ENCODE measurements at places on chromosomes 13 and 19. TPM values are rescaled to one million over a fixed set of nuclear protein-coding genes. Genes with fewer than 3 reads are reported as not detected.

DNA sequence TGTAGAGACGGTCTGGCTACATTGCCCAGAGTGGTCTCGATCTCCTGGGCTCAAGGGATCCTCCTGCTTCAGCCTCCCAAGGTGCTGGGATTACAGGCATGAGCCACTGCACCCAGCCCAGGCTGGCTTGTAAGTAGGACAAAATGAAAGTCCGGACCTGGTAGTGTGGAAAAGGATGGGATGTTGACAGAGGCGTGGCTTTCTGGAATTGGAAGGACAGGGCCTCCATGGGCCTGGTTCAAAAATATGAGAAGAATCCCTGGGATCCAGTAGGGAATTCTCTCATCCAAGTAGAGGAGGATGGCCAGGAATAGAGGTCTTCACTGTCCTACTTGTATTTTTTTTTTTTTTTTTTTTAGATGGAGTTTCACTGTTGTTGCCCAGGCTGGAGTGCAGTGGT is 64.9 kb downstream of the TRPM4 start:
- no peak overlapping the region for H3K27ac ChIP-seq
- H3K27me3 ChIP-seq: no peaks in the 10 kb centered on the region
- no peaks in the 10 kb centered on the region for H3K36me3 ChIP-seq
- DNase-seq: no peak
- no peak overlapping the region for H3K4me3 ChIP-seq

- no peak for DNase-seq
- no peaks in the 10 kb centered on the region for H3K27me3 ChIP-seq
- no peak overlapping the region for H3K4me3 ChIP-seq
- H3K36me3 ChIP-seq: peaks cover 8% of the 10 kb centered on the region
Observed at GRCh38 chr19:6232601-6233055, 47.1 kb downstream of the MLLT1 start.

- no peaks in the 10 kb centered on the region for H3K4me1 ChIP-seq
- no peak overlapping the region for H3K4me3 ChIP-seq
- no peak overlapping the region for H3K27ac ChIP-seq
- no peaks in the 10 kb centered on the region for H3K36me3 ChIP-seq
Observed at GRCh38 chr13:32019612-32020233, 11.9 kb upstream of the FRY start.

DNA sequence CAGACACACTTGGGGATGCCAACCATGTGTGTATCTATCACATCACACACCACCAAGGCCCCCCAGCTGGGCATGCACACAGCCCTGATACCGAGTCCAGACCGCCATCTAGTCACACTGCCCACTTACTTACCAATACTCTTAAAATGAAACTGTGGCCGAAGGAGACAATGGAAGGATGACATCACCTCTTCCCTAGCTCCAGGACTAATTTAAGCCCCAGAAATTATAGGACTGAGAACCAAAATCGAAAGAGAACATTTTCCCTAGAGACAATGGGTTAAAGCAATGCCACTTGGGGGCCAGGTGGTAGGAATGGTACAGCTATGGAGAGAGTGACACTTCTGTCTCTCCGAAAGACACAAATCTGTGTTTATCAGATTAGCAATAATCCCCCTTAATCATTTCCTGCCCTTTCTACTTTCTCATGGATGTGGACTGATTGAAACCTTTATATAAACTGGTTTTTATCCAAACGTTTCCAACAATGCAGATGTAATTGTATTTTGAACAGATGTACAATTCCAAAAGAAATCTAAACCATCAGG is 663 bp upstream of the GGACT start:
- H3K4me3 ChIP-seq: no peak overlapping the region
- H3K27ac ChIP-seq: no peak overlapping the region
- no peak for DNase-seq
- H3K36me3 ChIP-seq: no peaks in the 10 kb centered on the region
- H3K4me1 ChIP-seq: no peaks in the 10 kb centered on the region
- H3K27me3 ChIP-seq: no peaks in the 10 kb centered on the region

The KCNJ14 gene
- total RNA-seq: 0.88 TPM

DNA sequence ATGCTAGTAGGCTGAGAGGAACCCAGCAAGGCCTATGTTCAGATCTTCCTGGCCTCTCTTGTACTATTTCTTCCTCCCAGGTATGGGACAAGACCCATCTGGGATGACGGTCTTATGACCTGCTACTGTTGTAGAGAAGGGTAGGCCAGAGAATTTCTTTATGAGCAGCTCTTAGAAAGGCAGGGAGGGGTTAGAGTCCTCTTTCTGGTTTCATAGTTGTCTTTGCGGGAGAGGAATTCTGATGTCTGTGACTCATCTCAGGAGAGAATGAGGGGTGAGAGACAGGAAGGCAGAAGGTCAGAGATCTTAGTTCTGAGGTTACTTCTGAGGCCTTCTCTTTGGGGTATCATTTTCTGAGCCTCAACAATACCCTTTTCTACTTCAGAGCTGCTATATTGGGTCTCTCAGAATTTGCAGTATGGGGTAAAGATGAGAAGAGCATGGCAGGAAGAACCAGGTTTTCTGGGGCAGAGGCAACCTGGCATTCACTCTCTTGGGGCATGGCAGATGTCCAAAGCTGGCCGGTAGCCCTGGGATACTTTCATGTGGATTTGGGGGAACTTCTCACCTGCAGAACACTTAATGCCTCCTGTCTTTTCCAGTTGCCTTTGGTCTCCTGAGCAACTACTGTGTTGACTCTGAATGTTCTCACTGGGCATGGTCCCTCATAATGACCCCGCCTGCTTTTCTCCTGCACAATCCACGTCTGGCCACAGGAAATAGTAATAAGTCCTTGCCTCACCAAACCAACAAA is 154.4 kb downstream of the GGACT start:
- no peaks in the 10 kb centered on the region for H3K36me3 ChIP-seq
- H3K4me3 ChIP-seq: no peak overlapping the region
- no peaks in the 10 kb centered on the region for H3K27me3 ChIP-seq
- DNase-seq: no peak
- no peak overlapping the region for H3K27ac ChIP-seq

GRCh38 chr13:36570489-36570888 is 103.3 kb upstream of the SERTM1 start:
- H3K4me3 ChIP-seq: no peak overlapping the region
- no peaks in the 10 kb centered on the region for H3K4me1 ChIP-seq
- DNase-seq: no peak
- H3K27me3 ChIP-seq: no peaks in the 10 kb centered on the region
- no peak overlapping the region for H3K27ac ChIP-seq

- H3K36me3 ChIP-seq: no peaks in the 10 kb centered on the region
- H3K4me1 ChIP-seq: no peaks in the 10 kb centered on the region
- H3K4me3 ChIP-seq: no peak overlapping the region
- no peak overlapping the region for H3K27ac ChIP-seq
- no peak for DNase-seq
Observed at GRCh38 chr13:100290165-100290801, 201.4 kb downstream of the PCCA start.

The FCAR gene
- total RNA-seq: not detected

DNA sequence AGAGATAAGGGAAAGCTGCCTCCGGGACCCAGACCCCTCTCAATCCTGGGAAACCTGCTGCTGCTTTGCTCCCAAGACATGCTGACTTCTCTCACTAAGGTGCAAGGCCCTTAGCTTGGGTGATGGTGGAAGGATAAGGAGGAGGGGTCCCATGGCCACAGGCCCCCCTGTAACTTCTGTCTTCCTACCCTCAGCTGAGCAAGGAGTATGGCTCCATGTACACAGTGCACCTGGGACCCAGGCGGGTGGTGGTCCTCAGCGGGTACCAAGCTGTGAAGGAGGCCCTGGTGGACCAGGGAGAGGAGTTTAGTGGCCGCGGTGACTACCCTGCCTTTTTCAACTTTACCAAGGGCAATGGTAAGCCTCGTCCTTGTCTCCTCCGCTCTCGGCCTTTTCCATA is 2.0 kb downstream of the CYP2F1 start:
- no peak overlapping the region for H3K27ac ChIP-seq
